ENCODE measurements at places on chromosomes 5 and 9. TPM values are rescaled to one million over a fixed set of nuclear protein-coding genes. Genes with fewer than 3 reads are reported as not detected.

GRCh38 chr9:79193001-79193400, 378.8 kb upstream of the TLE4 start:
- DNase-seq: no peak

The SEMA4D gene
- total RNA-seq: 3.1 TPM

DNA sequence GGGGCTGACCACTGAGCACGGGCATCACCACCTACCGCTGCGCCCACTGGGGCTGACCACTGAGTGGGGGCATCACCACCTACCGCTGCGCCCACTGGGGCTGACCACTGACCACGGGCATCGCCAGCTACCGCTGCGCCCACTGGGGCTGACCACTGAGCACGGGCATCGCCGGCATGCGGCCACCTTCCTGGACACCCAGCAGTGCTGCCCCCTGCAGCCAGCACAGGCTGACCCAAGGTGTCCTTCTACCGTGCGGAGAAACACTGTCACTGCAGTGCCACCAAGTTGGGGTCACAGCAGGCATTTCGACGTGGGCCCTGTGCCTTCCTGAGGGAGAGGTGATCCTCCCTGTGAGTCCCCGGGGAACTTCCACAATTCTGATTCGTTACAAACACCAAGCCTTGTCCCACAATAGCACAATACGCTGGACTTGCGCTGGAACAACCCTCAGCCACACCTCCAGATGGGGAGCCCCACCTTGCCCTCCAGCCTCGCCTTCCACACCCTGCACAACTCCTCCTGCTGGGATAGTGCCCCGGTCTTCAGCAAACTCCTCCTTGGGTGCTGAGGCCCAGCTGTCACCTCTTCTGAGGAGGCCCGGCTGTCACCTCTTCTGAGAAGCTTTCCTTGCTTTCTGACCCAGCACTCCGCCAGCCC, 90.3 kb upstream of the SARDH start:
- DNase-seq: no peak

The CCNI2 gene
- total RNA-seq: not detected

GRCh38 chr9:99235926-99236634, 14.0 kb downstream of the SEC61B start:
- no peak for DNase-seq

DNA sequence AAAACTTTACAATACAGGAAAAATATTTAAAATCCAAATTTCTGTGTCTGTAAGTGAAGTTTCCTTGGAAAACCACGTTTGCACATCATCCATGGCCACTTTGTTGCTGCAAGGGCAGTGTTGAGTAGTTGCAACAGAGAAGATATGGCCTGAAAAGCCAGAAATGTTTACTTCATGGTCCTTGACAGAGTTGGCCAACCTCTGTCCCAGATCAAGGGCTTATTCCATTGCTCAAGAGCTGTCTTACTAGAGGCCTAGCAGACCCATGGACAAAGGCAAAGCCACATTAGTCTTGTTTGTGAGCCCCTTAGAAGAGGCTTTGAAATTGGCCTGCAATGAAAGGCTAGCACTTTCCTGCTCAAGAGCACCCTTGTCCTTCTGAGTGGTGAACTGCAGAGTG, 119.4 kb downstream of the GAS1 start:
- DNase-seq: no peak

The CDO1 gene
- total RNA-seq: not detected

- no peak for DNase-seq
Observed at GRCh38 chr9:112120030-112120341, 55.1 kb downstream of the SUSD1 start.

The SPATA9 gene
- 0.42 TPM for total RNA-seq

DNA sequence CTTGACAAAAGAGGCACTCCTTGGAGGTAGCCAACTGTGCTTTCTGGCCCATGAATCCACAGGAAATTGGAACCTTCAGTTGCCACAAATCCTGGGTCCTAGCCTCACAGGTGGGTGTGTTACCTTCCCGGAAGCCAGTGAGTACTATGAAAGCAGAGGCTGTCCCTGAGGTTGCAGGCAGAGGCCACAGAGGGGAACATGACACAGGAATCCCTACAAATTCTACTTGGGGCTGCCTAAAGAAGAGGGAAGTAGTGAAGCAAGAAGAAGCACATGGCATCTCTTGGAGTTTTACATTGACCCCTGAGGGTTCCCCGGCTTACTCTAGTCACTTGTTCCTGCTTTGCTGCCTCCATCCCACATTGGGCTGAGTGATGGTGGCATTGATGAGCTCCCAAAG, 2.6 kb downstream of the SLC22A5 start:
- no peak for DNase-seq

GRCh38 chr5:172113036-172113435, 75.0 kb downstream of the STK10 start:
- DNase-seq: no peak

The FBP1 gene
- not detected for total RNA-seq

The LIX1 gene
- not detected for total RNA-seq

- no peak for DNase-seq
Observed at GRCh38 chr9:131020388-131020787, 11.4 kb downstream of the LAMC3 start.

DNA sequence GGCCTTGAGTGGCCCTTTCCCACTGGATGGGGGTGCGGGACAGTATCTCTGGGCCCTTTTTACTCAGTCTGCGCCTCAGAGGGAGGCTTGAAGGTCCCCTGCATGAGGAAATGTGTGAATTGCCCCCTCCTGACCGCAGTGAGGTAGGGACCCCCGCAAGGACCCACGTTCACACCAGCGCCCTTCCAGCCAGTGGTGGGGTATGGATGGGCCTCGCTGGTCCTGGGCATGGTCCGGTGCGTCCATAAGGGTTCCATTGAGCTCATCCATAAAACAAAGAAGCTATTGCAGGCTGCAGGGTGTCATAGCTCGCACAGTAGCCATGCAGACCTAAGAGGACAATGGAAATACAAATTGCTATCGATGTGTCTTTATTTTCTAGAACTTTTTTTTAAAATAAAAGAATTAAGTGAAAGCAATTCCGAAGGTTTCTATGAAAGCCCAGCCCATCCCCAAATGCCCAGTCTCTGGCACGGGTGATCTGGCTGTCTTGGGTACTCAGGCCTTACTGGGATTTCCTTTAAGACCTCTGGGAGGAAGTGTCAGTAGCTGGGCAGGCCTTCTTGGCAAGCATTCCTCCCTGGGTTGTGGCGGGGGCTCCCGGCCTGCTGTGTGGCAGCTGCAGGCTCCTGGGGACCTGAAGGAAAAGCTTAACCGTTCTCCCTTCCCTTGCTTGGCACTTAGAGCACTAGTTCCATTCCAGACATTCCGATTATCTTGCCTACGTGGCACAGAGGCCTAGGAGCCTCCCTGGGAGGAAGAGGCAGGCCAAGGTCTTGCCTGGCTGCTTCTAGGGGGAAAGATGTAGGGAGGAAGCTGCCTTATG, 1.5 kb upstream of the SEMA5A start:
- DNase-seq: no peak

GRCh38 chr9:2622461-2623287, 1.1 kb downstream of the VLDLR start:
- DNase-seq: no peak

- no peak for DNase-seq
Observed at GRCh38 chr5:161190778-161191177, 338.8 kb upstream of the ATP10B start.

DNA sequence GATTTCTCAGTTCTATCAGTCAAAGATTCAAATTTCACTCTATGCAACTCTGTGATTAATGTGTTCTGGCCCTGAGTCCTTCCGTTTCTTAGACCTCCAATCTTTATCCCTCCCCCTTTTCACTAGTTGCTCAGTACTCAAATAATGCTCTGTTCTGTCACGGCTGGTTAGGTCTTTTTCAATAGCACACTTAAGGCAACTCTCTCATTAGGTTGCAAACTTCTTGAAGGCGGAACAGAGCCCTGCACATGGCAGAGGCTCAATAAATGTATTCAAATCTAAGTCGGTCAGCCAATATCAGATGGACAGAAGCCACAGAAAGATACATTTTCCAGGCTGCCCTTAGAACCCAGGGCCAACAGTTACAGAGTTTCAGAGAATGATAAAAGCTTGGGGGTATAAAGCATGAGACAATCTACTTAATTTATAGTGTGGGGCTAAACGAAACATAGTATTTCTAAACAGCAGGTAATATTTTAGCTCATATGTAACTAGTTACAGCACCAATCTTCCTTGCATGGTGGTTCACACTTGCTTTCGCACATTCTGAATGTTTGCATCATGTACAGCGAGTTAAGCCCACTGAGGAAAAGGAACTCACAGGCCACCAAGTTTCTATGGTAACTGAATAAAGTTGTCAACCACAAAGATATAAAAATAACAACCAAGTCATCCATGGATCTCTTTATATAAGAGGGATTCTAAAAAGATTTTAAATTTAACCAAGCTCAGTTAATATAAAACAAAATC, 67.1 kb upstream of the GOLPH3 start:
- DNase-seq: no peak

GRCh38 chr5:126443374-126443851, 20.2 kb downstream of the GRAMD2B start:
- DNase-seq: no peak

DNA sequence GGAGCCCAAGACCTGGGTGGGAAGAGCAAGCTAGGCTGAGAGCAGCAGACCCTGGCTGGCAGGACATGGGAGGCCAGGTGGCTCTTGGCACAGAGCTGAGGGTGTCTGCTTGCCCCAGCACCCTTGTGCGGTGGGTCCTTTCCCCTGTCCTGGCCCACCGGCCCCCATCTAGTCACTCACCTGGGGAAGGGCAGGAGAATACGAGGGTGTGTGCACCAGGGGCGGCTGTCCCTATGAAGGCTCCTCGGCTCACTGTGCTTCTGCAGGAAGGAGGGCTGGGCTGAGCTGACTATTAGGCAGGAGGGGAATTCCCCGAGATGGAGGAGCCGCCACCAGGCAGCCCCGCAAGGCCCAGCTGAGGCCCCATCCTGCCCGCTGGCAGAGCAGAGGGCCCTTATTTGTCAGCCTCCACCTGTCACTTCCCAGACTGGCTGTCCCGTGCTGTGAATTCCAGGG, 6.1 kb upstream of the TNIP1 start:
- DNase-seq: no peak
